ENCODE measurements at places on chromosomes 6 and 20. TPM values are rescaled to one million over a fixed set of nuclear protein-coding genes. Genes with fewer than 3 reads are reported as not detected.

Gene ADAT2
- total RNA-seq: 6.6 TPM

Gene RIPPLY2
- total RNA-seq: not detected

Gene OR10C1
- not detected for total RNA-seq

GRCh38 chr20:17490501-17490900 lies 40.7 kb downstream of the BFSP1 start:
- no peak for DNase-seq

- DNase-seq: no peak
Measured at GRCh38 chr6:49713346-49713745, at the start of gene CRISP2. TSS of gene CRISP2 (minus strand) at chr6:49713543. CDS start at chr6:49709196, 4,347 bp downstream.
